ENCODE measurements at places on chromosomes 6 and 20.
A peak's percentile ranks its signal among the peaks of the same experiment; 100 is the strongest.

- no peak for DNase-seq
These were observed 169.1 kb downstream of the MYLK4 start for GRCh38 chr6:2581611-2582010.

DNA sequence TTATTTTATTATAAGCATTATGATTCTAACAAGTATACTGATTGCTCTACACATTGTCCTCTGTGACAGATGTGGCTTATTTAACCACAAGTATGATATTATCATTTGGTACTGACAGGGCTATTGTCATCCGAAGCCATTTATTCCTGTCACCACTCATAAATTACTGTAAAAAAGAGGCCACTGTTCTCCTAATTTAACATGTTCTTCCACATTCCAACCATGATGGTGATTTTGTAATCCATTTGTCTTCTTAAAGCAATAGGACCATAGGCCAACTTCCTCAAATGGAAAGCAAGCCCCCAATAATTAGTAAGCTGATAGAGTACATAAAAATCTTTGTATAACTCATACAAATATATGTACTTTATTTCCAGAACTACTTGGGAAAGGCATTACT lies 50.6 kb downstream of the FUT9 start:
- DNase-seq, result no peak

GRCh38 chr20:57747861-57748481 lies 38.2 kb upstream of the PMEPA1 start:
- DNase-seq, result no peak

DNA sequence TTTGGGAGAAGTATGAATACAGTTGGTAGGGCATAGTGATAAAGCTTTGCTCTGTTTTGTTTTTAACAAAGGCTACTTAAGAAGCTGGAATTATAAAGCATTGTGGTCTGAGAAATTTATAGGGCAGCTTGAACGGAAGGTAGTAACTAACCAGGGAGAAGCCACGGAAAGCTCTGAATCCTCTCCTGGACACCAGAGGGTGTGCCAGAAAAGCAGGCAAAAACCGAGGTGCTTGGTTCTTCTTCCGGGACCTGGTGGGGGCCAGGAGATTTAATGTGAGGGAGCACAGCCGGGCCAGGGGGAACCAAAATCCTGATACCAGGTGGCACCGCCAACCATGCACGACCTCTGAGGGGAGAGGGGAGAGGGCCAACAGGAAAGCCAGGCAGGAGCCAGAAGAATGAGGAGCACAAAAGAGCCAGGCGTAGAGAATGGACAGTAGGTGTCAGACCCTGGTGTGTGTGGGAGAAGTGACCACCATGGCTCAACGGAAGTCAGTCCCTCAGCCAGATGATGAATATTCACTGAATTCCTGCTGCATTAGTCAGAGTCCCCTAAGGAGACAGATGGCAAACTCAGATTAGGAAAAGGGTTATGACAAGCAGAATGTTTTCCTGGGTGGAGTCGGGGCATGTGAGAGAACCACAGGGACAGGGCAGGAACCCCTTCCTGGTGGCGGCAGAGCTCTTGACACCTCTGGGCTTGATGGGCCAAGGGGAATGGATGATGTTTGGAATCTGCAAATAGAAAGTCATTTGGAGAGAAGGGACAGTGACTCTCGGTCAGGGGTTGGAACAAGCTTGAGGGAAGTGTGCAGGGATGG lies 262.3 kb downstream of the ZNF217 start:
- peak; percentile 7 for DNase-seq

GRCh38 chr20:33113387-33113908 lies 34.0 kb downstream of the BPIFB4 start:
- no peak for DNase-seq
